ENCODE measurements at places on chromosomes 4 and X.

- no peak for DNase-seq
Measured at GRCh38 chrX:153494061-153494460, 719 bp upstream of the BGN start.

GRCh38 chrX:141278306-141278705 lies 36.0 kb upstream of the SPANXC start:
- DNase-seq: no peak

- DNase-seq: no peak
Measured at GRCh38 chr4:36128689-36129088, 115.6 kb downstream of the ARAP2 start.

- DNase-seq: no peak
Measured at GRCh38 chrX:93420525-93421082, 252.8 kb downstream of the NAP1L3 start.

DNA sequence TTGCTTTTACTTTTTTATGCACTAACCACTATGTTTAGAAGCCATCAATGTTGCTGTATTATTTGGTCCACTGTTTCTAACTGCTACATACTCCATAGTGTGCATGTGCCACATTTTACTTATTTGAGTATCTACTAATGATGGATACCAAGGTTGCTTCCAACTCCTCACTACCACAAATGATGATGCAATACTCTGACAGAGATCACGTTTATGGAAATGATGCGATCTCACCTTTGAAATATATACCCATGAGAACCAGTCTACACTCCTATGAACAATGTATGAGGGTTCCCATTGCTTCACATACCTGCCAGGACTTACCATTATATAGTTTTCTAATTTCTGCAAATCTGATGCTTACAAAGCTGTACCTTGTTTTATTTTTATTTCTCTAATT lies 44.2 kb downstream of the HUWE1 start:
- no peak for DNase-seq

GRCh38 chr4:8723222-8723980 lies 130.8 kb downstream of the CPZ start:
- no peak for DNase-seq

Data from activated CD4-positive, CD25-positive, alpha-beta regulatory T cell treated with anti-CD3 and anti-CD28 coated beads, Interleukin-2, amount 50 U/mL, for 16 hours (primary cell).